Activated CD8-positive, alpha-beta T cell treated with anti-CD3 and anti-CD28 coated beads for 36 hours (primary cell): ENCODE measurements at places on chromosomes 1 and 21. TPM values are rescaled to one million over a fixed set of nuclear protein-coding genes. Genes with fewer than 3 reads are reported as not detected.

APCS gene
- total RNA-seq = not detected

CFHR4 gene
- not detected for total RNA-seq

VAV3 gene
- 6.2 TPM for total RNA-seq

CSF3R gene
- not detected for total RNA-seq

C4BPA gene
- total RNA-seq = not detected

CNKSR1 gene
- 1.4 TPM for total RNA-seq
